Left kidney (tissue), 8 donors: ENCODE measurements at places on chromosomes 1 and 21. TPM values are rescaled to one million over a fixed set of nuclear protein-coding genes. Genes with fewer than 3 reads are reported as not detected.

Gene GRHL3
- polyA plus RNA-seq, result 4.6 TPM

Gene ETNK2
- 26.8 TPM for polyA plus RNA-seq

Gene FOXO6
- 1.2 TPM for polyA plus RNA-seq

Gene CELA2A
- 0.70 TPM for polyA plus RNA-seq

Gene FCRL4
- not detected for polyA plus RNA-seq

Gene CKS1B
- polyA plus RNA-seq, result 110 TPM

Gene PDPN
- 16.4 TPM for polyA plus RNA-seq

Gene IVL
- 0.23 TPM for polyA plus RNA-seq

Gene PANK4
- 27.5 TPM for polyA plus RNA-seq

Gene SPRR2F
- polyA plus RNA-seq, result not detected

GRCh38 chr1:221166559-221167318 lies 287.5 kb downstream of the HLX start:
- no peak for DNase-seq

DNA sequence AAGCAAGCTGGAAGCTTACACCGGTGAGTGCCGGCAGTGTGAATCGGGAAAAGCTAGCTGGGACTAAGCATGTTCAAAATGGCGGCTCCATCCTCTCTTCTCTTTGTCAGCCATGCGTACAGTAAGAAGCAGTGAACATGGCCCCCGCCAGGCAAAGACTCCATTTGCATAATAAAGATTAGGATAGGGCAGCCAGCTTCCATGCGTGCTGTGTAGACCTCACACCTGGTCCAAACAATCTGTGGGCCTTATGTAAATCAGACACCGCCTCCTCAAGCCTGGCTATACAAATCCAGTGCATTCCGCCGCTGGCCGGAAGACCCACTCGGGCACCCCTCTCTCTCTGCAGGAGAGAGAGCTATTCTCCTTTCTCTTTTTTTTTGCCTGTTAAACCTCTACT lies 150.3 kb downstream of the TIAM1 start:
- DNase-seq, result no peak

DNA sequence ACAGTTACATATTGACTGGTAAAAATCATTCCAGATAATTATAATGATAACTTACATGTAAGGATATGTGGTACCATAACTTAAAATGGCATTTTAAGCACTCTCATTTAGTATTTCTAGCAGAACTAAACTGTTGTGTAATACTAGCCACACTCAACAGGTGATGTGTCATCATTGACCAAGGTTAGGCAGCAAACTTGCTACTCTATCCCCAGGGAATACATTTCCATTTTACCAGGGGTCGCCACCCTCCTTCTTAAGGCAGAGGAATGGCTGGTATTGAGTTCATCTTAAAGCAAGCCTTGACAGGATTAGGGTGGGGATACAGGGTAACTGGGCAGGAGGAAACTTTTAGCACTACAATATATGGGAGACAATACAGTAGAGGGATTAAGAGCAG lies 259.8 kb upstream of the CAMK1G start:
- no peak for DNase-seq

DNA sequence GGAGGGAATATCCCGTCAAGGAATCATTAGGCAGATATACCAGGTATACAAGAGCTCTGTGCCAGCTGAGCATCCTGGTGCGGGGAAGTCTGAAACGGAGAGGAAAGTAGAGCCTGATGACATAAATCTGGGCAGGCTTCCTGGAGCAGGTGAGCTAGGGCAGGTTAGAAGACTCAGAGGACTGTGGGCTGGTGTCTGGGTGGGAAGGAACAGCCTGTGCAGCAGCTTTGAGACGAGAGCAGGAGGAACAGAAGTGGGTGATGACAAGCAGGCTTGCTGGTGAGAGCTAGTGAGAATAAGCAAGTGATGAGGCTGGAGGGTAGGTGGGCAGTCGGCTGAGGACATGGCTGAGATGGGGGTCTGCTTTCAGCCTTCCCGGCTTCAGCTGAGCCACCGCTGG lies 6.7 kb downstream of the CELSR2 start:
- DNase-seq, result no peak

DNA sequence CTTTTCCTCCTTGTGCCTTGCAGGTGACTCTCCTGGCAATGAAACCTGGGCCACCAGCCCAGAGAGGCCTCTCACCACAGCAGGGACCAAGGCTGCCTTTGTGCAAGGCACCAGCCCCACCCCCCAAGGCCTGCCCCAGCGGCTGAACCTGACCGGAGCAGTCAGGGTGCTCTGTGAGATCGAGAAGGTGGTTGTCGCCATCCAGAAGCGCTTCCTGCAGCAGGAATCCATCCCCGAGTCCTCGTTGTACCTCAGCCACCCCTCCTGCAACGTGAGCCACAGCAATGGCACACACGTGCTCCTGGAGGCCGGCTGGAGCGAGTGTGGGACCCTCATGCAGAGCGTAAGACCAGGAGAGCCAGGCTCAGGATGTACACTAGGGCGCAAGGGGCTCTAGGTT lies 51.7 kb downstream of the UMODL1 start:
- no peak for DNase-seq

DNA sequence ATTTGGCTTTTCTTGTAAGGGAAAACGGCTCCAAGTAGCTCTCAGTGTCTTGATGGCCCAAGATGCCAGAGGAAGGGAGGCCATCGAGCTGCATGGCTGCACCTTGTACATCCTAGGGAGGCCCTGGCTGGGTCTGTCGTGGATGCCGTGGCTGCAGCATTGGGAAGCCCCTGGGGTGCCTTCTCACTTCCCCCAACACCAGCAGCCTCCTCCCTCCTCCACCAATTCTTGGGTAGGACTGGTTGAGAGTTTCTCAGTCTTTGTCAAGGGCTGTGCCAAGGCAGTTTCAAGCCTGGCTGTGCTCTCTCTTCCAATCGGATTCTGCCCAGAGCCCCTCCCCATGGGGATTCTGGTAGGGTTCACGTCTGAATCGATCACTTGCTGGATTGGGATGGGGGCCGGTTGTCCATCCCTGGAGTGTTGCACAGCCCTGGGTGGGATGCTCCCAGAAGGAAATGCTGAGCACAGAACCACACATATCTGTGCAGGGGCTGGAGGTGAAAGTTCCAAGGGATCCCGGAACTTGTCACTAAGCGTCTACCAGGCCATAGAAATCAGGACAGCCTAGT lies 14.0 kb upstream of the SPSB1 start:
- DNase-seq, result no peak

DNA sequence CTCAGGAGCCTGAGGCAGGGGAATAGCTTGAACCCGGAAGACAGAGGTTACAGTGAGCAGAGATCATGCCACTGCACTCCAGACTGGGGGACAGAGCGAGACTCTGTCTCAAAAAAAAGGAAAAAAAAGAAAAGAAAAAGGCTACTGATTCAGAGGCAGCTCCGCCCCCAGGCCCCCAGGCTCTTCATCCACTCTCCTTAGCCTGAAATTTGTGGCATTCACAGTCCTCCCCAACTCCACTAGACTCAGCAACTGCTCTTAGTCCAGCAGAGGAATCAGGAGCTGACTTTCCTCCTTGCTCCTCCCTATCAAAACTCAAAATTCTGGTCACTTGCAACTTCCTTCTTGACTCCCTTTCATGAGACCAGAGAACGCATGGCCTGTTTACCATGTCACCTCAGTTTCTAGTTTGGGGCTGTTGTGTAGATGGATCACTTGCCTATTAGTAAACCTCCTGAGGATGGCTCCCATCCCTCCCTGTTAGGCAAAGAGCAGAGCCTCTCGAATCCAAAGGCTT lies 27.1 kb downstream of the PCAT6 start:
- no peak for DNase-seq

DNA sequence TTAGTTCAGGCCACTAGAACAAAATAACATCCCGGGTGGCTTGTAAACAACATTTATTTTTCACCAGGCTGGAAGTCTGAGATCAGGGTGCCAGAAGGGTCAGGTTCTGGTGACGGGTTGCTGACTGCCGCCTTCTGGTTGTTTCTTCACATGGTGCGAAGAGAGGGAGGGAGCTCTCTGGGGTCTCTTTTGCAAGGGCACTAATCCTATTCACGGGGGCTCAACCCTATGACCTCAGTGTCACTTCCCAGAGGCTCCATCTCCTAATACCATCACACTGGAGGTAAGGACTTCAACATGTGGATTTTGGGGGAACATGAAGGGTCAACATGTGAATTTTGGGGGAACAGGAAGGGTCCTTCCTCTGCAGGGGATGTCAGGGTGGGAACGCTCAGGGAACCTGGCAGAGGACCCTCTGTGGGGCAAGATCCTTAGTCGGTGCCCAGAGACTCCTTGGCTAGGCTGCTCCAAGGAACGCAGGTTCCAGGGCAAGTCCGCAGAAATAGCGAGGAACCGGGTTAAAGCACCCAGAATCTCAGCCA lies 8.7 kb upstream of the C2CD2 start:
- DNase-seq, result no peak

DNA sequence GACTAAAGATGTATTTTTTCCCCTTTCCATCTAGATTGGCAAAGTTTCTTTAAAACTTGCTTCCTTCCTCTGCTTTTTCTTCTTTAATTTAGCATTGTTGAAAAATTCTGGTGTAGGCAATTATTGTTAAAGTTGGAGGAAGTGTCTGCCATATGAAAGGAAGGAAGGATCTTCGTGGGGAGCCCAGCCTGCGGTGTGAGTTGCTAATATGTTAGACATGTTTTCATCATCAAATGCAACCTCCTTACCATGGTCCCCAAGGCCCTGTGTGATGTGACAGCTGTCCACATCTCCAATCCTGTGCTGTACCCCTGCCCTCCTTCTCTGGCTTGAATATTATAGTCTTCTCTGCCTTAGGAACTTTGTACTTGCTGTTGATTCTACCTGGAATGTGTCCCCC lies 81.0 kb upstream of the ZBTB18 start:
- DNase-seq, result no peak

GRCh38 chr1:109516872-109517271 lies 7.3 kb upstream of the AMIGO1 start:
- DNase-seq, result no peak

GRCh38 chr1:159473335-159473734 lies 33.8 kb downstream of the OR10J1 start:
- no peak for DNase-seq

- DNase-seq, result peak; percentile 81
Observed at GRCh38 chr1:11681071-11681771, at the start of gene MAD2L2. Gene MAD2L2 (minus strand): TSS chr1:11681148. CDS start chr1:11680601, 547 bp downstream.

DNA sequence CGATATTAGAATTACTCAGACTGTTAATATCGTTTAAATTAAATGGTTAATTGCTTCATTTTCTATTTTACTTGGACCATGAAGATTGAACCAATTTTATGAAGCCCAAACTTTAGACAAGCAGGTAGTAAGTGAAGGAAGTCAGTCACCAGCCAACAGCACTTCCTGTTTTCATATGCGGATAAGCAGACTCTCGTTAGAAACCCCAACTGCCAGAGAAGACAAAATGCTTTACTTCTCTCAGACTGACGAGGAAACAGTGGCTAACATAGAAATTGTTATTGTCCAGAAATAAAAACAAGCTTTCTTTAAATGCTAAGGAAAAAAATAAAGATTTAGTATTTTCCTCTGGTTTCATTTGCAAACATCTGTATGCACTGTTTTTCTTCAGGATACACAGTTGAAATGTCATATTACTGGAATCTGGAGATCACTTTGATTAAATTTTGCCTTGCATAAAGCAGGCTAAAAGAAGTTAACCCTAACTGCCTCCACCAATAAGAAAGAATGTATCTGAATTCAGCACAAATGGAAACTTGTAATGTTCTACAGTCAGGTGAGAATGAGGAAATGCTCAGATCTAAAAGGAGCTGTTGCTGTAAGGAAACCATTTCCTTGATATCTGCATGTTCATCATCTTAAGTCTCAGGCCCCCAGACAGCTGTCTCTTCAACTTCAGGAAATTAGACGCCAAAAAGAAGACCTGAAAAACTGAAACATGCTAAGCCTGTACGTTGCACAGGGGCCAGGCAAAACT lies 129.8 kb upstream of the SAMSN1 start:
- no peak for DNase-seq

DNA sequence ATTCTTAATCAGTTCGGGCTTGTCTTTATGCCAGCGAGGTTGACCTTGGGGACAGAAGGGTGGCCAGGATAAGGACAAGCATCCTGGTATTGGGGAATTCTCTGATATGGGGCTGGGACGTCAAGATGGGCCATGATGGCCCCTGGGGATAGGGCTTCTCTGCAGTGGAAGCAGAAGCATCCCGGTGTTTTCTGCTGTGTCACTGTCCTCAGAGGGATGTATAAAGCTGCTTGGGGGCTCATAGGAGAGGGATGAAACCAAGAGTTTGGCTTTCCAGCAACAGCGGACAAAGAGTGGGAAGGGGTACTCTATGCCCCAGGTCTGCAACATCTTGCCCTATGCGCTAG lies 1.4 kb upstream of the ATP1B1 start:
- no peak for DNase-seq

DNA sequence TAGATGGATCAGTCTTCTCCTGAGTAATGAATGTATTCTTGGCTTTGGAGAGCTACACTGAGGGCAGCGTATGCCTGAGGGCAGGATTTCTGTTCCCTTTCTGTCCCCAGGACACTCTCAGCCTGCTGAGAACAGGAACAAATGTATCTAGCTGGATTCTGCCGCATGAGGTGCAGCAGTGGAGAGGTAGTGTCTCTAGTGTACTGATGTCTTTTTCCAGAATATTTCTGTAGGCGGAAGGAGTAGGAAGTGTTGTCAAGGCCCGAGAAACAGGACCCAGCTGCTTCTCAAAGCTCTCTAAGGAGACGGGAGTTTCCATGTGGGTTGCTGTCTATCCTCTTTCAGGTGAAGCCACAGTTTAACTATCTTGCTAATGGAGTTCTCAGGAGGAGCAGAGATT lies 65.5 kb downstream of the MT1HL1 start:
- DNase-seq, result no peak

DNA sequence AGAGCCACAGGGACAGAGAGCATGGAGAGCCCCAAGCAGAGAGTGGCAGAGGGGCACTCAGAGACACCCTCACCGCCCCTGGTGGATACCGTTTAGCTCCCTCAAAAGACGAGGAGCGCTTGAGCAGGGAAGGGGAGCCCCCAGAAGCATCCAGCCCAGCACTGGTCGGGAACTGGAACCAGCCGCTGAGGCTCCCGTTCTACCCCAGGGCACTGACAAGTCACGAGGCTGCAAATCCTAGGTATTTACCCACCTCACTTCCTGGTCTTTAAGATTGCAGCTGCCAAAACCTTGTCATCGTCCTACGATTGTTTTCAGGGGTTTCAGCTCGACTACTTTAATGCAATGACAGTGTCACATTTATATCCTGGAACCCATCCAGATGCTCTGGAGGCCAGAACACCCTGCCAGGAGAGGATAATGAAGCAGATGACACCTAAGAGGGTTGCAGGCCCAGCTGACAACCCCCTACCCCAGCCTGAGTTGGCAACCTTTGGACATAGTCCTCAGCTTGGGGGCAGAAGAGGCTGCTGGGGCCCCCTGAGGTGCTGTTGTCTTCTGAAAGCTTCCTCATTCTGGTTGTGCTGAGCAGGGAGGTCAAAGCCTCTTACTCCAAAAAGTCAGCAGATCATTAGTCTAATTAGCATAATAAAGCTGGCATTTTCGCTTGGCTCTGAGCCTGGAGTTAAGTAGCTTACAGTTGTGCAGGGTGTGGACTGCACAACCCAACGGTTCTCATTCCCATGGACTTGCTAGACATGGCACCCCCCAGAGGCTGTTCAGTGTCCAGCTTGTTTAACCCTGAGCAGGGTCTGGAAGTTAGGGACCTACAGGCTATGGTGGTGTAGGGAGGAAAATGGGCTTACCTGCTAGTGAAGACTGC lies 20.6 kb upstream of the BACE2 start:
- no peak for DNase-seq

- no peak for DNase-seq
Observed at GRCh38 chr1:206930210-206930798, 8.6 kb upstream of the FCMR start.
